Activated T-helper 17 cell treated with anti-CD3 and anti-CD28 coated beads, Interleukin-2, amount 50 U/mL, for 72 hours (primary cell): ENCODE measurements at places on chromosomes 2 and 18.

DNA sequence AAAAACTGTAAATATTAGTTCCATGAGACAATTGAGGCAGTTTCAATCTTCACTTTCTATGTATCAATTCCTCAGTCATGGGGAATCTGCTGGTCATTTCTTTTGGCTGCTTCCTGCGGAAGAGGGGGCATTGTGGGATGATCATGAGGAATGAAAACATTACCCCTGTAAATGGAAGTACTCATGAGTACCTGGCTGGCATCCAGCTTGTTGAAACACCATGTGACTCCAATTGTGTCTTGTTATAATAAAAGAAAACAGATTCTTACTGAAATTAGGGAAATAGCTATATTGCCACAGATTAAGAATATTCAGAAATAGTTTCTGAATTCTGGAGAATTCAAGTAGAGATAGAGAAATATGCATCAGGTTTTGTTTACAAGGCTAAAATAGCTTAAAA is 41.6 kb upstream of the GPR39 start:
- H3K27ac ChIP-seq = no peak overlapping the region
- no peak overlapping the region for H3K4me3 ChIP-seq
- ATAC-seq = no peak
- H3K27me3 ChIP-seq = no peaks in the 10 kb centered on the region
- no peaks in the 10 kb centered on the region for H3K36me3 ChIP-seq
- no peaks in the 10 kb centered on the region for H3K4me1 ChIP-seq

DNA sequence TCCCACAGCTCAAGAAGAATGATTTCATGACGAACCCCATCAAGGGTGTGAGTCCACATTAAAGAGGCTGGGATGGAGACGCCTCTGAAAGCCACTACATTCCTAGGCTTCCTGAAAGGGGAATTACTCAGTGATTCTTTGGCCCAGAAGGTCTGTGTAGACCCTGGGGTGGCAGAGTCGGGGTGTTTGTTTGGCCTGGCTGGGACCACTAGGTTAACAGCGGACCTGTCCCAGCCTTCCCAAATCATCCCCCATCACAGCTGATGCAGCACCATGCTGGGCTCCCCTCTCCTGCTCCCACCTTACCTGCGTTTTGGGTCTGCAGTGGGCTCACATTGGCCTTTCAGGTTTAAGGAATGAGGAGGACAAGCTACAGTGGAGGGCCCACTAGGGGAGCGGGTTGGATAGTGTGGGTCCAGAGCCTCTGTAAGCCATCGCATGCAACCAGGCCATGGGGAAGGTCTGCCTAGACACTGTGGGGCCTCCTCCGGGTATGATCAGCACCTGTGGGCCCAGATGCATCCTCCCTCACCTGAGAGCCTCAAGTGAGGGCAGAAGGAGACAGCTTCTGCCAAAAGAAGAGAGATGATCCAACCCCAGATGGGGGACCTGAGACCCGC is 16.2 kb downstream of the DIPK1C start:
- no peaks in the 10 kb centered on the region for H3K36me3 ChIP-seq
- ATAC-seq = no peak
- H3K27me3 ChIP-seq = peaks cover 3% of the 10 kb centered on the region
- H3K4me3 ChIP-seq = no peak overlapping the region
- H3K4me1 ChIP-seq = no peaks in the 10 kb centered on the region
- no peak overlapping the region for H3K27ac ChIP-seq

- peaks cover 37% of the 10 kb centered on the region for H3K27me3 ChIP-seq
- no peak overlapping the region for H3K4me3 ChIP-seq
- ATAC-seq = no peak
- no peaks in the 10 kb centered on the region for H3K4me1 ChIP-seq
Observed at GRCh38 chr2:217206907-217207698, 347.2 kb upstream of the TNP1 start.

GRCh38 chr2:215029936-215030335 is 108.5 kb downstream of the ABCA12 start:
- H3K27ac ChIP-seq = no peak overlapping the region
- no peak overlapping the region for H3K4me3 ChIP-seq
- H3K27me3 ChIP-seq = no peaks in the 10 kb centered on the region
- no peak for ATAC-seq
- no peaks in the 10 kb centered on the region for H3K36me3 ChIP-seq

DNA sequence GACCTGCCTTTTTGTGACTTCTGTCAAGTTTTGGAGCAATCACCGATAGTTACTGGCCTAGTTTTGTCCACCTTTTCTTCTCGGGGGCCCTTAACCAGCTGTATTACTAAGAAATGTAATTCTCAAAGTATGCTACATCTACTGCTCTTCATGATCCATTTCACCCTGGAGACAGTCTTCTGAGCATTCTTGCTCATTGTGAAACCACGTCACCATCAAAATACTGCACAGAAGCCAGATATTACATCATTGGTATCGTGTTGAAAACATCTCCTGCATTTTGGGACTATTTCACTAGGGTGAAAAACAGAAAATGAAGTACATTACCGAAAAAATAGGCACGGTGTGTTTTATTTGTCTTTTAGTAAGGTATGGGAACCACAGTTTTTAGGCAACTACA is 11.7 kb downstream of the LYPD6B start:
- peaks cover 4% of the 10 kb centered on the region for H3K27me3 ChIP-seq
- no peak overlapping the region for H3K4me3 ChIP-seq
- H3K36me3 ChIP-seq = no peaks in the 10 kb centered on the region
- ATAC-seq = peak; percentile 85

- no peak overlapping the region for H3K27ac ChIP-seq
- H3K36me3 ChIP-seq = peaks cover 64% of the 10 kb centered on the region
- no peak for ATAC-seq
- H3K4me3 ChIP-seq = no peak overlapping the region
- no peaks in the 10 kb centered on the region for H3K4me1 ChIP-seq
Observed at GRCh38 chr2:161373942-161374341, 42.2 kb upstream of the TBR1 start.

DNA sequence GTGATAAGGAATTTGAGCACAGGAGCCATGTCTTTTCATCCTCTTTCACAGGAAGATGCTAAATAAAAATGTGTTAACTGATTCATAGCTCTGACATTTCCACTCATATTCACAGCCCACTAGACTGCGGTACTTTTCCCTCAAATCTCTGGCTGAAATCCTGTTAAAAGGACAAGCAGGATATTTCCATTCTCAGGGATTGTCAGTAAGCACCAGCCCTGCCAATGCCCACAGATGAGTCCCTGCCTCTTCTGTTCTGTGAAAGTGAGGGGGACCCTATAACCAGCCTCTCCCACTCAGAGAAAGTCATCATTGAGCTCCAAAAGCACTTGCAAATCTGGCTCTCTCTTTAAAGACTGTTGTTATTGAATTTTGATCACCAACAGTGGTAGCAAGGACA is 440.5 kb downstream of the SETBP1 start:
- no peaks in the 10 kb centered on the region for H3K4me1 ChIP-seq
- H3K27me3 ChIP-seq = peaks cover 11% of the 10 kb centered on the region
- ATAC-seq = no peak
- H3K4me3 ChIP-seq = no peak overlapping the region
- no peak overlapping the region for H3K27ac ChIP-seq

DNA sequence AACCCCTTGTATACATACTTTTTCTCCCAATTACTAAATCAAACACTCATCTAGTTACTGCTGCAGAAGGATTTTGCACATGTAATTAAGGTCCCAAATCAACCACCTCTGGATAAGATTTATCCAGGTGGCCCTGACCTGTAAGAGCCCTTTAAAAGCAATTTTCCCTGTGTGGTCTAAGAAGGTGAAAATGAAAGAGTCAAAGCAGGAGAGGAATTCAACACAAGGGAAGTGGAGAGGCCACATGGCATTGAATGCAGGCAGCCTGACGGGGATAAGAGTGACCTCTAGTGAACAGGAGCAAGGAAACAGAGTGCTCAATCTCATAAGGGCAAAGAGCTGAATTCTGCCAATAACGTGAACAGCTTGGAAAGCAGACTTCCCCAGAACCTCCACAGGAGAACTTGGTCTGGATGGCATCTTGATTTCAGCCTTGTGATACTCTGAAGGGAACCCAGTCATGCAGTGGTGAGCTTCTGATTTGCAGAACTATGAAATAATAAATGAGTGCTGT is 27.2 kb downstream of the PPP3R1 start:
- peak overlapping the region; percentile 13 for H3K4me3 ChIP-seq
- H3K27me3 ChIP-seq = no peaks in the 10 kb centered on the region
- H3K27ac ChIP-seq = peak overlapping the region; percentile 13

DNA sequence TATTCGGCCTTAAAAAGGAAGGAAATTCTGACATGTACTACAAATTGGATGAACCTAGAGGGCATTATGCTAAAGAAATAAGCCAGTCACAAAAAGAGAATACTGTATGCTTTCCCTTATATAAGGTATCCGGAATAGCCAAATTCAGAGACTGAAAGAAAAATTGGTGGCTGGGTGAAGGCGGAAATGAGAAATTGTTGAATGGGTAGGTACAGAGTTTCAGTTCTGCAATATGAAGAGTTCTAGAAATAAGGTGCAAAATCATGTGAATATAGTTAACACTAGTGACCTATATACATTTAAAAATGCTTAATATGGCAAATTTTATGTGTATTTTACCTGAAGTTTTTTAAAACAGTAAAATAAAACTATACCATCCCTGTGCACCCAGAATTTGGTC is 43.1 kb downstream of the RMP24 start:
- no peaks in the 10 kb centered on the region for H3K4me1 ChIP-seq
- no peaks in the 10 kb centered on the region for H3K27me3 ChIP-seq
- no peak for ATAC-seq
- H3K4me3 ChIP-seq = no peak overlapping the region
- no peaks in the 10 kb centered on the region for H3K36me3 ChIP-seq

GRCh38 chr2:218021536-218022071 is 18.8 kb upstream of the TNS1 start:
- no peak overlapping the region for H3K27ac ChIP-seq
- no peak overlapping the region for H3K4me3 ChIP-seq
- H3K27me3 ChIP-seq = peaks cover 2% of the 10 kb centered on the region
- no peaks in the 10 kb centered on the region for H3K36me3 ChIP-seq
- no peak for ATAC-seq

GRCh38 chr2:26162963-26163362 is 9.9 kb upstream of the GAREM2 start:
- no peaks in the 10 kb centered on the region for H3K27me3 ChIP-seq
- H3K4me3 ChIP-seq = no peak overlapping the region
- H3K4me1 ChIP-seq = no peaks in the 10 kb centered on the region
- no peak for ATAC-seq
- no peak overlapping the region for H3K27ac ChIP-seq

DNA sequence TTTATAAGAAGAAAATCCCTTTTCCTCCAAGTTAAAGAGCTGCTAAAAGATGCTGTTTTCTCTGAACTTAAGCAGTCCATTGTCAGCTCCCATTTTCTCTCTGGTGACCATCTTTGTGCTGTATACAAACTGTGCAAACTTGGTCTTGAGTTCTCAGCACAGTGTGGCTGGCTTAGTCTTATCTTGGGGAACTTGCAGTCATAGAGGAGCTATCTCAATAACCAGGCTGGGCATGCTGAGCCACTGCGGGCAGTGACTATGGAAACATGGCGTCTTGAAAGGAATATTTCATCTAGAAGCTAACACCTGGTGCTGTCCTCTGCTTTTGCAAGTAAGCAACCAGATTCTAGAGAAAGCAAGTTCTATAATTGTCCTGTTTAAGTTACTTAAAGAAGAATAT is 1334.4 kb upstream of the CELF4 start:
- H3K36me3 ChIP-seq = no peaks in the 10 kb centered on the region
- no peak overlapping the region for H3K4me3 ChIP-seq
- ATAC-seq = no peak
- no peaks in the 10 kb centered on the region for H3K4me1 ChIP-seq
- no peak overlapping the region for H3K27ac ChIP-seq

- no peak overlapping the region for H3K27ac ChIP-seq
- peak overlapping the region; percentile 45 for H3K4me3 ChIP-seq
- peaks cover 6% of the 10 kb centered on the region for H3K36me3 ChIP-seq
- peaks cover 30% of the 10 kb centered on the region for H3K27me3 ChIP-seq
- H3K4me1 ChIP-seq = peaks cover 8% of the 10 kb centered on the region
Observed at GRCh38 chr18:7116792-7117389, 706 bp downstream of the LAMA1 start.

DNA sequence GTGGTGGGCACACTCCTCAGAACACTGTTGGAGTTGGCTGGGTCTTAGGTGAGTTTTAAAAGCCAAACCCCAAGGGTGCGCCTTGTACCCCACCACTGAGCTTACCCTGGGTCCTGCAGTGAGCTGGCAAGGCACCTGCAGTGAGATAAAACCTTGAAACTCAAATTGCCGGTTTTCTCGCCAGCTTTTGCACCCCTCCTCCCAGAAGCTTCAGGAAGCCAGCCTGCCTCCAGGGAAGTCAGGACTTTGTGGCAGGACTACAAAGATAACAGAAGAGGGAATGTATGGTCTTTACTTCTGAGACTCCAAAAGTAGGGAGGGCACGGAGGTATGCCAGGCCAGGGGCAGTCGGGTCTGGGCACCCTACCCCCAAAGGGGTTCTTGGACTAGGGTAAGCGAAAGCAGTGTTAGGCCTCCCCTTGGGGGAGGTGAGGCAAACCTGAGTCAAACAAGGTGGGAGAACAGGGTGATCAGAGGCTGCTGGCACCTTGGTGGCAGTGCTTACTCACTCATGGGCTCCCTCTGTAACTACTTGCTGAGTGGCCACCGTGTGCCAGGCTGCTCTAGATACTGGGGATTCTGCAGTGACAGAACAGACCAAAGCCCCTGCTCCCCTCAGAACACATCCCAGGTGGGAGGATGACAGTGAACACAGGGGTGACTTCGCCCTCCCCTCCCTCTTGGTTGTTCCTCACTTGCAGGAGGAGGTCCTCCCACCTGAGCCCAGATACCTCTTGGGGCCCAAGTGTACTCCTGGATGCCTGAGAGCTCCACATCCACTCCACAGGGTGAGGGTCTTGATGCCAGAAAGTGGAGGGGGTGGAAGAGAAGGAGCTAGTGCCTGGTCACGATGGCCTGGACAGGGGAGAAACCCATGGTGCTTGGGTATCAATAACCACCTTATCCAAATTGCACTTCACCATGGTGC is 69.3 kb upstream of the RGPD5 start:
- ATAC-seq = no peak
- H3K36me3 ChIP-seq = no peaks in the 10 kb centered on the region
- H3K4me3 ChIP-seq = no peak overlapping the region

GRCh38 chr2:171655586-171655985 is 31.7 kb upstream of the DYNC1I2 start:
- no peaks in the 10 kb centered on the region for H3K4me1 ChIP-seq
- no peaks in the 10 kb centered on the region for H3K36me3 ChIP-seq
- no peak overlapping the region for H3K4me3 ChIP-seq
- ATAC-seq = no peak

- peaks cover 5% of the 10 kb centered on the region for H3K4me1 ChIP-seq
- H3K27me3 ChIP-seq = no peaks in the 10 kb centered on the region
- no peak overlapping the region for H3K4me3 ChIP-seq
- H3K36me3 ChIP-seq = no peaks in the 10 kb centered on the region
Observed at GRCh38 chr18:75044296-75044695, 164.6 kb downstream of the PTGR3 start.

DNA sequence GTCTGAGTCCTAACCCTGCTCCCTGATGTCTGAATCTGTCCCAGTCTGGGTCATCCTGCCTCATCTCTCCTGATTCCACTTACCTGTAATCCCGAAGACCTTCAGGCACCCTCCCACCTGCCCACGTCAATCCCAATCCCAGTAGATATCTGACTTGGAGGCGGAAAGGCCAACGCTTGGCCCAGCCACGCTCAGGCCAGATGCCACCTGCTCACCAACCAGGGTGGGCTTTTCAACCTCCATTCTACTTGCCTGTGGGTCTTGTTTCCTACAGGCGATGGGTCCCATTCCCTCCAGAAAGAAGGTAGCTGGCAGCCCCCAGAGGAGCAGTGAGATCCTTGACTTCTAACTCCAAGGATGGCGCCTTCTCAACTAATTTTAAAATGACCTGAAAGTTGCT is 59.7 kb downstream of the INPP5D start:
- peaks cover 24% of the 10 kb centered on the region for H3K4me1 ChIP-seq
- no peak for ATAC-seq
- no peak overlapping the region for H3K4me3 ChIP-seq
- H3K36me3 ChIP-seq = peaks cover 48% of the 10 kb centered on the region
